ENCODE measurements at places on chromosomes 2 and 18. TPM values are rescaled to one million over a fixed set of nuclear protein-coding genes. Genes with fewer than 3 reads are reported as not detected.

DUSP19 gene
- total RNA-seq = 0.41 TPM

SMCHD1 gene
- 19.8 TPM for total RNA-seq

PREPL gene
- 19.3 TPM for total RNA-seq

STPG4 gene
- total RNA-seq = not detected

TEX51 gene
- not detected for total RNA-seq
